ENCODE measurements at places on chromosomes 16 and 17.

GRCh38 chr16:55478827-55479429 lies at the start of gene MMP2:
Gene MMP2 (plus strand): TSS chr16:55479198. CDS start chr16:55479480, 282 bp downstream.
- DNase-seq = no peak

GRCh38 chr17:40341808-40342503 lies 22.6 kb downstream of the GJD3 start:
- DNase-seq = no peak

GRCh38 chr16:59632276-59632855 lies 898.2 kb upstream of the GOT2 start:
- DNase-seq = no peak

- DNase-seq = no peak
Measured at GRCh38 chr17:71405101-71405500, 715.7 kb upstream of the SOX9 start.

DNA sequence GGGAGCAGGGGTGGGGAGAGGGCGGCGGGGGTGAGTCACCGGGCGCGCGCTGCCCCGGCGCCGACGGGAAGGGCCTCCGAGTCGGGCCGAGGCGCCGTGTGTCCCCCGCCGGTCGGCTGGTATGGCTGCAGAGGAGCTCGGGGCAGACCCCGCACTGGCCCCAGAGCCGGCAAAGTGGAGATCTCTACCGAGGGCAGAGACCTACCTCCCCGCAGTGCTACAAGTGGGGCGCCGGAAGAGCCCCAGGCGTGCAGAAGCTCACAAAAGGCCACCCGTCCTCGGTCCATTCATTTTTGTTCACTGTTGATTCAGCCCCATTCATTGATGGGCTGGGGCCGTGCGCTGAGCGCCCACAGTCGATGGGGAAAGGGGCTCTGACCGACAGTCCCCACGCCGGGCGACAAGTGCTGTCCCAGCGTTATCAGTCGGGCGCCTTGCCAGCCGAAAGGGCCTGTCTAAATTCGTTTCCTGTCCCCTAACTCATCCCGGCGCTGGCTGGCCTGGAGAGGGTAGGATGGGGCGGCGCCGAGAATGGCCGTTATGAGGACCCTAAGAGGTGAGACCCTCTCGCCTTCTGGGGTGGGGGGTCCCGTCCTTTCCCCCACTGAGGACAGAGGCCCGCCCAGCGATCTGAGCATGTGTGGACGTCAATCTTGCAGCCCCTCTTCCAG lies 709 bp upstream of the ENO3 start:
- DNase-seq = no peak

DNA sequence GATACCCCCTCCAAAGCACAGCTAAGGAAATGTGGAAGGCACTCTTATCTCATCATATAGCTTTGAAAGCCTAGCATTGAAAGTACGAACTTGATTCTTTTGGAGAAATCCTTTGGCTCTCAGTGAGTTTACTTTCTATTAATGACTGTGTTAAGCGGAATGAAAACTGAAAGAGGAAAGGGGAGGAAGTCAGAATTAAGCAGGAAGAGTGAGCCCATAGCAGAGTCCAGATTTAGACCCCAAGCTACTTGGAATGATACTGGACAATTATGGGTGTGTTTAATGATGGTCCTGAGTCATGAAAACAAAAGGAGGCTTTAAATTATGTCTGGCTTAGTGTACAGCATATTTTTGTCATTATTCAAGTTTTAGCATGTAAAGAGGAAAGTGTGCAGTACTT lies 42.2 kb downstream of the TENT4B start:
- DNase-seq = no peak

- DNase-seq = no peak
Measured at GRCh38 chr17:64723781-64724180, 61.7 kb upstream of the SMURF2 start.

DNA sequence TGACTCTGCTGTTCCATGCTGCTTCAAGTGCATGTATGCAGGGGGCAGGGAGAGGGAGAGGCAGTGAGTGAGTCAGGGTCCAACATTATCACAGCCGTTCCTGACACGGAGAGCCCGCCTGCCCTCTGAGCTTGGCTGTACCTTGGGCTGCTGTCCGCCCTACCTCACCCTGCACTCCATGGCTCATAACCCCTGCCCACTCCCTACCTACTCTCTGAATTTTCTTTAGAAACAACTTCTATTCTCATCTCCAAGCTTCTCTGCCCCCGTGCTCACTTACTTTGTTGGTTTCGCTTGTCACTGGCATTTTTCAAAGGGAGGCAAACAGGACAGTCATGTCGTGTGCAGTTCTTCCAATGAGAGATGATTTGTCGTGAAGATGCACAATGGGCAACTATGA lies 74.4 kb upstream of the TRAP1 start:
- DNase-seq = no peak

DNA sequence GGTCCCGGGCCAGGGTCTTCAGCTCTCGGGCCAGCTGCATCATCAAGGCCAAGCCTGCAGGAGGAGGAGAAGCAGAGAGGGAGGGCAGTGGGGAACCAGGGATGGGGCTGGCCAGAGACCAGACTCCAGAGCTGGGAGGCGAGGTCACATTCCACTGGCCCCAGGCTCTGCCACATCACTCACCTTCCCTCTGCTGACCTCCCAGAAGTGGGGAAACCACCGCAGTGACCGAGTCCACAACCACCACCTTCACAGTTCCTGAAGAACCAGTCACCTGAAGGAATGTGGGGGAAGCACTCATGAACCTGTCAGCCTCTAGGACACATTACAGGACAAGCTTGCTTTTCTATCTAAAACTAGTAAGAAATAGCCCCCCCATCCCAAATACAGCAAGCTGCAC lies 16.4 kb downstream of the RAD51D start:
- DNase-seq = no peak

DNA sequence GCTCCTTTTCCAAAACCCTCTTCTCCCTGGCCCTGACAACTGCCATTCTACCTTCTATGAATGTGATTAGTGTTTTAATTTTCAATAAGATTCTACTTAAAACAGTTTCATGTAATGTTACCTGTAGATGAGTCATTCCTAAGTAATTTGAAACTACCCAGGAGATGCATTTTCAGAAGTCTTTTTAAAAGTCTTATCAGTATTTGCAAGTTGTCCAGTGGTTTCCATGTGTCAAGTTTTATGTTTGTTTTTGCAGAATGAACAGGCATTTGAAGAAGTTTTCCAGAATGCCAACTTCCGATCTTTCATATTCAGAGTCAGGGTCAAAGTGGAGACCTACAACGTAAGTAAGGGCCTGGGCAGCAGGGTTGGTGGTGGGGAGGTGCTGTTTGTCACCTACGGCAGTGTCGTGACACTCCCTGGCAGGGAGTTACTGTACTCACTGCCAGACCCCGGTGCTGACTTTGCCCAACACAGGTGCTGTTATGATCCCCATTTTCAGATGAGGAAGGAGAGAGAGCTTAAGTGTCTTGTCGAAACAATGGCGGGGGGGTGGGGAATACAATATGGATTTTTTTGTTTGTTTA lies 65.0 kb downstream of the RPA1 start:
- no peak for DNase-seq

DNA sequence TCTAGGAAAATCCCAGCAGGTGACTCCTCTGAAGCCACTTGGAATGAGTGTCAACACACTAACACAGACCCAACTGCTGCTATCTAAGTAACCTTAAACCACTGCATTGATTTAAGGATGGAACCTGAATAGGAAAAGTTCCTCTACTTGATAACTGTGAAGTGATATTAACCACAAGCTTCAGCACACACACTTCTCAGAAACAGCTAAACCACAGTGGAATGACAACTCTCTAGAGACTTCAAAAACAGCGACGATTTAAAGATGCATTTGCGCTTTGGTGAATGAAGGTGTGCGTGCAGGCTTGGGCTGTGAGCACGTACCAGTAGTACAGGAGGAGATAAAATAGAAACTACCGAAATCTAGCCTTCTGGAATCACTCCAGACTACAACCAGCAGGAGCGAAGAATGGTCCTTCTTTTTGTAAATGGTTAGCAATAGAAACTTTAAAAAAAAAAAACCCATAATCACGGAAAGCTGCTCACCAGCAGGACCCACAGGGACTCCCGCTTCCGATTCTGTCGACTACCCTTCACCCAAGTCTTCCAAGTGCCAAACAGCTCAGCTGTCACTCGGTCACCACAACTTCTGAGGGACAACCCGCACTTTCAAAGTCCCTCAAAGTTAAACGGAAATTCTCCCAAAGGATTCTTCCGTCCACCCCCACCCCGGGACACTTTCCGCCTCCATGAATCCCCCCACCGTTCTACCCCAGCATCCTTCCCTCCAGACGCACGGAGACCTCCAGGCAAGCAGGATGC lies 137.7 kb upstream of the CORO6 start:
- no peak for DNase-seq

- DNase-seq = no peak
Measured at GRCh38 chr16:27169511-27170071, 33.7 kb upstream of the KDM8 start.

GRCh38 chr17:50311483-50311882 lies 34.4 kb upstream of the XYLT2 start:
- no peak for DNase-seq

- no peak for DNase-seq
Measured at GRCh38 chr17:80327518-80327917, 66.9 kb downstream of the RNF213 start.

GRCh38 chr16:49365711-49366509 lies 7.7 kb upstream of the C16orf78 start:
- no peak for DNase-seq

GRCh38 chr17:77323413-77324171 lies 182.8 kb downstream of the SEC14L1 start:
- no peak for DNase-seq

DNA sequence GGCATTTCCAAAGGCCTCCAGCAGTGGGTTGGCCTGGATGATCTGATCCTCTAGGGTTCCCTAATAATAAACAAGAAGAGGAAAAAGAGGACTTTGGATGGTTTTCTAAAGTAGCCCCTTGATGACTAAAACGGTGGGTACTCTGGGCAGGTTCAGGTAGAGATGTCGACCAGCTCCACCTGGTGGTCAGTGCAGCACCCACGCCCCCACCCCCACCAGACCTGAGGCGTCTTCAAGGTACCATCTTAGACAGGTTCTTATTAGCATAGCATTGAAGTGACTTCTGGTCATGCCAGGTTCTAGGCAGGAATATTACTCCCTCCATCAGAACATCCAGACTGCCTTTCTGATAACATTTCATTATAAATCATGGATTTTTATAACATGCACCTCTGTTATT lies 15.0 kb downstream of the MYH13 start:
- no peak for DNase-seq

DNA sequence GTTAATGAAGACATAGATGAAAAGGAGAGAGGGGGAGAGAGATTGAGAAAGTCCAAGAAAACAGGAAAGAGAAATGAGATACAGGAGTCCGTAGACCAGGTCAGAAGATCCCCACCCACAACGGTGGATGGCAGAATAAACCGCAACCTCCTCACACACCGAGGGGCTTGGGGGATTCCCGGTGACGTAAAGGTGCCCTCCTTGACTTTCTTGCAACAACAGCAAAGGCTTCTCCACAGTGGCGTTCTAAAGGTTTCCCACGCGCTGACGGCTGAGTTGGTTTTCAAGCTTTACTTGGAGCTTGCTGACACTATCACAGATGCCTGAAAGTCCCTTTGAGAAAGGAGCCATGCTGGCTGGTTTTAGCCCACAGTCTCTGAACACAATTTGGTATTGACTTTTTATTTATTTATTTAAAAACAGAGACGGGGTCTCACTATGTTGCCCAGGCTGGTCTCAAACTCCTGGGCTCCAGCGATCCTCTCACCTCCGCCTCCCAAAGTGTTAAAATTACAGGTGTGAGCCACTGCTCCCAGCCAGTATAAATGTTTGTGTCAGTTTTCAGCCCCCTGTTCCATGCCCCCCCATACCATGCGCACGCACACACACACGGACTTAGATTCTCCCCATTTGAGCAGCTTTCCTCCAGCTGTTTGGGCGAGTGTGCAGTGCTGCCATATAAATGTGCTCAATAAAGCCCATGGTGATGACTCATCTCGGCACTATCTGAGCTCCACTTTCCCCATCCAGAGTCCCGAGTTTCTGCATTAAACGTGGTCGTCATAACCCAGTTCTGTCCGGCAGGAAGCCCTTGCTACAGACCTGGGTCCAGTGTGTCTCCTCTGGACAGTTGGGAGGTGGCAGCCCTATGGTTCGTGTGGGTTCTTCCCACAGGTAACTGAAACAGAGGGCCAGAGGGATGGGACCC lies 33.0 kb upstream of the SEC14L1 start:
- no peak for DNase-seq

- no peak for DNase-seq
Measured at GRCh38 chr16:53561101-53561888, 58.3 kb upstream of the AKTIP start.

- no peak for DNase-seq
Measured at GRCh38 chr17:73007407-73007806, 85.1 kb downstream of the SLC39A11 start.

DNA sequence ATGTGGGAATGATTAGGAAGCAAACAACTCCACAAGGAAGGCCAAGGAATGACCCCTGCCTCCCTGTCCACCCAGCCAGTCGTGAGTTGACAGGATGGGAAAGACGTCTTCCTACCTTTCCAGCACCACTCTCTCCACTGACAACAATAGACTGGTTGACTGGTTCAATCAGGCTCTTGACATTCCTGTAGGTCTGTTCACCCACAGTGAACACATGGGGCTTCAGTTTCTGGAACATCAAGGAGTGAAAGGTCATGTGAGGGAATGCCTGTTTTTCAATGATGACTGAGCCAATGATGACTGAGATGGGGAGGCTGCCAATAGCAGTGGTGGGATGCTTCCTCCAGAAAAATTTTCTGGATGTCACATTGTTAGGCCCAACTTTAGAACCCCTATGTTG lies 9.6 kb downstream of the MYO19 start:
- DNase-seq = no peak

DNA sequence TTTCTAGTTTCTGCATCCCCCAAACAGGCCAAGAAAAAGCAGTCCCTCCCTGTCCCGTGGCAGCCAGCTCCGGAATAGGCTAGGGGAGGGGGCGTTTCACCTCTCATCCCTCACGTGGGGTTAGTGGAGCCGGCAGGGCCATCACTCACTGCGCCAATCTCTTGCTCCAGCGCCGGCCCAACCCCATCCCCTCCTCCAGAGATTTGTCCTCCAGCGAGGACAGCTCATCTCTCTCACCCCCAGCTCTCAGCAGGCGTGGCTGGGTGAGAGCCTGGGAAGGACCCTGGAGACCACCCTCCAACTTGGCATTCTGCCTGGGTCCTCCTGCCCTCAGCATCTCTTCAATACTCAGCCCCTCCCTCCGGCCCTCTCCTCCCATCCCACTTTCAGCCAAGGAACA lies 74.1 kb downstream of the TMEM132E start:
- no peak for DNase-seq

DNA sequence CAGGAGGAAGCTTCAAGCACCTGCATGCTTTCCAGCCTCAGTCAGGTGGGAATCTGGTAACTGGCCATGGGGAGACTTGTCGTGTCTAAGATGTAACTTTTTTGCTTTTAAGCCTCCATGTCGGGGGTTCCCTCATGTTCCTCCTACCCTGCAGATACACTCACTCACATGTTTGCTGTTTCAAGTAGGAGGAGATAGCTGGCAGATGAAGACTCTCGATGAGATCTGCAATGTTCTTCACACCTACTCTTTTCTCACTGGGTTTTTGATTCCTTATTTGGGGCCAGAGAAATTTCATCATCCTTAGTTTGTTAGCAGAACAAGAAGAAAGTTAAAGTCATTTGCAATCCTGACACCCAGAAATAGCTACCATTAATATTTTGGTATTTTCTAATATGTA lies 24.7 kb downstream of the UTP4 start:
- DNase-seq = no peak
